ENCODE measurements at places on chromosomes 3 and 15.

DNA sequence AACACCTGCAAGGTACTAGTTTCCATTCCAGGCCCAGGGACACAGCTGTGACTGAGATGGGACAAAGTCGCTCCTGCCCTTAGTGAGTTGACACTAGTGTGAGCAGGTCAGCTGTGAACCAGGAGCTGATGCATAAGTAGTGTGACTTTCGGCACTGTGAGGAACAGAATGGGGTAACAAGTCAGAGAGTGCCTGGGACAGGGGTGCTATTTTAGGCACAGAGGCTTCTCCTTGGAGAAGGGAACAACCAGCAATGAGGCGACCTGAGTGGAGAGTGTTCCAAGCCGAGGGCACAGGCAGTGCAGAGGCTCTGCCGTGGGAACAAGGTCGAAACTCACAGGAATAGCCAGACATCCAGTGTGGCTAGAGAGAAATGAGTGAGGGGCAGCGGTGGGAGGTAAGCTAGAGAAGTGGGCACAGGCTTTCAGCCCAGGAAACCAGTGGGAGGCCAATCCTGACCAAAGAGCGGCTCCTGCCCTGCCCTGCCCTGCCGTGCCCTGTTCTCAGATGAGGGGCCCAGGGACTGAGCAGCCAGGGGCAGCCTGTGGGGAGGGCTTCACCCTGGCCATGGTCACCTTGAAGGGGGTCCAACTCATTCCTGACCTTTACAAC is 14.2 kb downstream of the DNAH1 start:
- no peak for DNase-seq

DNA sequence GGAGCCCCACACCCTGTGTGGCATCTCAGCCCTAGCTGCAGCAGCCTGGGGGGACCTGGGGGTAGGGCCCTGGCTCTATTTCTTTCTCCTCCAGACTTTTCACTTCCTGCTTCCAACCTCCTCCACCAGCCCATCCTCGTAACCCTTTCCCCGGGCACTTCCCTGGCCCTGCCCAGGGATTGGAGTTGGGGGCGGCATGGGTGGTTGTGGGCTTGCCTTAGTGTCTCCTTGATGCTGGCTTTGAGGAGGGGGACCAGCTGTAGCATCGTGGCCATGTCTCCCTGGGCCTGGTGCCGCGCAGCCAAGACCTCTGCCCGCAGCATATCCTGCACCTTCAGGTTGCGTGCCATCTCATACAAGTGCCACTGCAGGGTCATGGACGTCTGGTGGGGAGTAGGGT is 28.1 kb downstream of the CYP11A1 start:
- no peak for DNase-seq

DNA sequence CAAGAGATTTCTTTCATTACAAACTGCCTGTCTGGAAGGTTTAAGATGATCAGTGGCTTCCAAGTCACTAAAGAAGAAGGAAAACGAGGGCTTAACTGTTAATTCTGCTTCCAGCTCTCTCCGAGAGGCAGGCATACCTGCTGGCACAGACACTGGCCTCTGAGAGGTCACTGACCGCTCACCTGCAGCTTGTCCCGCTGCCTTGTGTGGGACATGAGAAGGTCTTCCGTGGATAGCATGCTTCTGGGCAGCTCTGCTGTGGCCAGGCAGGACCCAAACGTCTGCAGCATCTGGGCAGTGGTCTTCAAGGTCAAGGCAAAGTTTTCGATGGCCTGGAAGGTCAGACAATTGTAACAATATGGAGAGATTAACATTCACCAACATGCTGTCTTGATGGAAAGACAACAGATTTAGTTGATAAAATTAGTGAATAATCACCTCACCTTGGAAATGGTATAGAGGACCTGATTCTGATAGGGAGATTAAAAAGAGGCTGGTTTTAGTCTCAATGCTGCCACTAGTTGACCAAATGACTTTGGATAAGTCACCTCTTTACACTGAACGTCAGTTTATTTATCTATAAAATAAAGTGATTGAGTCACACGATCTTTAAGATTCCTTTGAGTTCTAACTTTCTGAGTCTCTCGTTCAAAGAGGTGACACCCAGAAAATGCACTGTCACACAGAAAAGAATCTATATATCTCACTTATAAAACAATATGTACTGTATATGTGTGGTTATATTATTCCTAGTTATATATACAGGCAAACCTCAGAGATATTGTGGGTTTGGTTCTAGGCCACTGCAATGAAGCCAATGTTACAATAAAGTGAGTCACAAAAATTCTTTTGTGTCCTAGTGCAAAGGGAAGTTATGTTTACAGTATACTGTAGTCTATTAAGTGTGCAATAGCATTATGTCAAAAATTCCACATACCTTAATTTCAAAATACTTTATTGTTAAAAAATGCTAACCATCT is 65.1 kb downstream of the B3GNT5 start:
- no peak for DNase-seq

DNA sequence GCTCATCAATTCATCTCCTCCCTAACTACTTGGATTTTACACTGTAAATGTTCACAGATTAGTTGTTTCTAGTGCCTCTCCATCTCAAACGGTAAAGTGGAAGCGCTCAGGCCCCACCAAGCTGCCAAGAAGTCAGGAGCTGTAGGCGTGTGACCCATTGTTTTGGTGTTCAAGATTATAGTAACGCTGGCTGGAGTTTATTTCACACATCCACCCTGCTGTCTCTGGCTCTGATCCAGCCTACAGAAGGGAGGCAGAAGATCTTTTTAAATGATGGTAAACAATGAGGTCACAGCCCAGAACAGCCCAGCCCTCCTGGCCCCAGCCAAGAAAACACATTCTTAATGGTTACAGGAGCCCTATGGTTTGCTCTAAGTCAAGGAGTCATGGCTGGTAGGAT is 25.7 kb upstream of the GALNT15 start:
- no peak for DNase-seq

DNA sequence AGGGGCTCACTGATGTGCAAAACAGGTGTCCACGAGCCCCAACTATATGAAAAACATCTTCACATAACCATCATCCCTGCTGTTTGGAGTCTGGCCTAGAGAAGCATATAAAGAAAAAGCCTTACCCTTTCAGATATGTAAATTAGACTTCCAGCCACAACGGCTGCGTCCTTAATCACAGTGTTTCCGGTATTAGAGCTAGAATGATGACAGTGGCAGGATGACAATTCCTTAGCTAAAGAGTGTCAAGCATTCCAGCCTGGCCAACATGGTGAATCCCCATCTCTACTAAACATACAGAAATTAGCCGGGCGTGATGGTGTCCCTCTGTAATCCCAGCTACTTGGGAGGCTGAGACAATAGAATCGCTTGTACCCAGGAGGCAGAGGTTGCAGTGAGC is 19.5 kb upstream of the SAMD7 start:
- no peak for DNase-seq
